WERI-Rb-1 (cell line): ENCODE measurements at places on chromosomes 12 and 14.

DNA sequence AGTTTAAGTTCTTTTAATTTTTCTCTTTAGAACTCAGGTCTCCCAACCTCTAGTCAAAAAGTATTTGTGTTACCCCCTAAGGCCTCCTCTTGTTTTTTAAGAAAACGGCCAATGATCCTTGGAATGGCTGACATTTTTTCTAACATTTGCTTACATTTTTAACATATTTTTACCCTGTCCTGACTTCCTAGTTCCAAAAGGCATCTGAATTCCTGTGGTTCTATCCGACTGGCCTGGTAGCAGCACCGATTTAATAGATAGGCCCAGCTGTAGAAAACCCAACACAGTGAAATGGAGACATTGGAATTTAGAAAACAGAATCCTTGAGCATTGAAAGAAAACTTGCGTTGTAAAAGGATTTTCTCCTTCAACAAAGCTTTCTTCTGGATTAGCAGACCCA lies 134.7 kb upstream of the GSC start:
- DNase-seq, result no peak

GRCh38 chr14:84856751-84857534 lies 673.0 kb upstream of the FLRT2 start:
- no peak for DNase-seq

- DNase-seq, result no peak
These were observed 124.0 kb upstream of the TBX5 start for GRCh38 chr12:114529966-114530365.

DNA sequence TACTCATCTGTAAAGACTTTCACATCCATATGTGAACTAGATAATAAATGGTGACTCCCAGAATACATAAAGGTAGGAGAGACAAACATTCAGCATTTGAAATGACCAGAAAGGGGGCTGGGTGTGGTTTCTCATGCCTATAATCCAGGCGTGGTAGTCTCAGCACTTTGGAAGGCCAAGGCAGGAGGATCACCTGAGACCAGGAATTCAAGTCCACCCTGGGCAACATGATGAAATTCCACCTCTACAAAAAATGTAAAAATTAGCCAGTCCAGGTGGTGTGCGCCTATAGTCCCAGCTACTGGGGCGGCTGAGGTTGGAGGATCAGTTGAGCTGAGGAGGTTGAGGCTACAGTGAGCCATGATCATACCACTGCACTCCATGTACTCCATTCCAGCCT lies 4.1 kb upstream of the CS start:
- DNase-seq, result no peak

DNA sequence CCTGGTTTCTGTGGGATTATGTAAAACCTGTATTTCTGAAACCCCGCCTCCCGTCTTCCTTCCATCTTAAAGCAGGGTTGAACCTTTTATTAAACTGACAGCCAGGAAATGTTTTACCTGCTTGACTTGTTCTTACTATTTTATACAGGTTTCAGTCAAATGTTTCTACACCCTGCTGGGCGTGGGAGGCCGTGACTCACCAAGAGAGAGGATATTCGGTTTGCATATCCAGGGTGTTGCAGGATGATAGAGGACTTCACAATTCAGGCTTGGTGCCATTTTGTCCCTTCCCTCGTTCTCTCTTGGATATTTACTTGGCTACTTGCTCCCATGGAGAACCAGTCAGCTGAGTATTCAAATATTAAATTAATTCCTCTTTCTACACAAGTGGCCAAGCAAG lies 69.7 kb downstream of the ARF6 start:
- no peak for DNase-seq

DNA sequence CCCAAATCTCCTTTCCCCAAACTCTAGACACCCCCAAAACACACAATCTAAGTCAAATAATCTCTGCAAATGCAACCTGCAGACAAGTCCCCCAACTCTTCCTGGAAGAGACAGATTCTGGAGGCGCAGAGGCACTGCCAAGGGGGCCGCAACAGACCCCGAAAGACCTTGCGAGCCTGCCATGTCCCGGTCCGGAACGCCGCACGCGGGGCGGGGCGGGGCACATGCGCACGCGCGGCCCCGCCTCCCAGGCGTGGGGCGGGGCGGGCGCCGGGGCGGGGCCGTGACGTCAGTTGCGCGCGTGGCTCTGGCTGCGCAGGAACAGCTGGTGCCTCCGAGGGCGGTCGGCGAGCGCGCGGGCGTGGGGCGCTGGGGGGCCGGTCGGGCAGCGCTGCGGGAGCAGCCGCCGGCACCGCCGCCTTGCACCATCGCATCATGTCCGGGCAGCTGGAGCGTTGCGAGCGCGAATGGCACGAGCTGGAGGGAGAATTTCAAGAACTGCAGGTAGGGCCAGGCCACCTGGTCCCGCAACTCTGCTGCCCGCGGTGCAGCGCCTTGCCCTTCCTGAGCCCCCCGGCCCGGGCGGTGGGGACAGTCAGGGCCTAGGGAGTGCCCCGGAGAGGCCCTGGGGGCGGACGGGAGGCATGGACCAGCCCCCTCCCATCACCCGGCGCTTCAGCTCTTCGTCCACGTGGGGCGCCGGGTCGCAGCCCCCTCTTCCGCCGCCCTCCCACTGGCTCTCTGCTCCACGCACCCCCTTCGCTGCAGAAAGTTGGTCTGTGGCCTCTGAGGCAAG lies at the start of gene TMEM120B:
TMEM120B (plus strand) TSS at position 292 of the 796 bp plus-strand sequence; CDS start at position 436, 144 bp downstream.
- DNase-seq, result peak; percentile 83

DNA sequence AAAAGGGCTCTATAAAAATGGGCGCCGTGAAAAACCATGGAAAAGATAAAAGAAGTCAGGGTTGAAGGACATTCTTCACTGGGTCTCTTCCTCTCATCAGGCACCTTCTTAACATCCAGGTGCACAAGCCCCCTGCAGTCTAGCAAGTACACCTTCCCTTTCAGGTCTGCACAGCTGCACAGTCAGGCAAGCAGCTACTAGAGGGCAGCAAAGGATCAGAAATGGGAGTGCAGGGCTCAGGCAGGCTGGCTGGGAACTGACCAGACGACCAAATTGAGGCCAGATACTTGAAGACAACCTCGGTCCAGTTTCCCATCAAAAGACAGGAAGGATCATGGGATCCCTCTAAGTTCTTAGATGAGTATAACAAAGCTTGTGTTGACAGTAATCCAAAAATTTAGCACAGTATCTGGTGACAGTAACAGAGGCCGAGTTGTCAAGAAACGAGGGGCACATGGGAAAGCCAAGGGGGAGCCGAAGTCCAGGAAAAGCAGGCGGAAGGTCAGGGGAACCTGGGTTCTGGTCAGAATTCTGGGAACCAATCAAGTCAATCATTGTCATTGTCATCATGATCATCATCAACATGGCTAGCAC lies 10.1 kb upstream of the GRIP1 start:
- DNase-seq, result peak; percentile 66

DNA sequence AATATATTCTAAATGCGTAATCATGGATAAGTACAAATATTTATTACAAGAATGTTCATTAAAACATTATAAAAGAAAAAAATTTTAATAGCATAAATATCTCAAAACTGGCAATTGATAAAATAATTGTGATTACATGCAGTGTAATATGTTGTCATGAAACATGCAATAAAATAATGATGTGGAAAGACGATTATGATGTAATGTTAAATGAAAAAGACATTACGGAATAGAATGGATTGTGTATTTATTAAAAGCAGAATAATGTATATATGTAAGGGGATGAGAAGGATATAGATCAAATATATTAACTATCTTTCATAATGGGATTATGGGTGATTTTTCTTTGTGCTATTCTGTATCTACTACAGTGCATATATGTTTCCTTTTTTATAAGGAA lies 32.8 kb downstream of the NDUFA9 start:
- no peak for DNase-seq

DNA sequence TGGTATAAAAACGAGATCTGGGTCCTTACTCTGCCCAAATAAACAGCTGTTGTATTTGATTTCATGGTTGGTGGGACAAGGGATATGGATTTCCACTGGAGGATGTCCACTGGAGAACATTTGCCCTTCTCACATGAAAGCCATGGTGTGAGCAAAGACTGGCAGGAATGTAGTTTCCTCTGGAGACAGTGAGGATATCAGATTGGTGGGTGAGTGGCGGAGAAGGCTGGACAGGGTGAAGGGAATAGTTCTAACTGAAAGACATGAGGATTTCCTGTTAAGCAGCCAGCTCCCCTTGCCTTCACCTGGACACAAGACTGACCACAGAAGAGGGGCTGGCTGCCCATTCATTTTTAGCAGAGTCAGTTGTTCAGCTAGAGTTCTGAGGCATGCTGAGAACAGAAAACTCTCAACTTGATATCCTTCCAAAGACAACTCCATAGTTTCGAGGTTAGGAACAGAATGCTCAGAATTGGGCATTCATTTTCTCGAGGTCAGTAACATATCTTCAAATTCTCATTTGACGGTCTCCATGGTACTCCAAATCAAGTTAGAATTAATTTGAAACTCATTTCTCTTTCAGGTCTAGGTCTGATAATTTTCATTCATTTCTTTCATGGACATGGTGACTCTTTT lies 365.7 kb downstream of the LRIG3 start:
- DNase-seq, result no peak

GRCh38 chr14:97874394-97874793 lies 1077.2 kb downstream of the VRK1 start:
- no peak for DNase-seq

DNA sequence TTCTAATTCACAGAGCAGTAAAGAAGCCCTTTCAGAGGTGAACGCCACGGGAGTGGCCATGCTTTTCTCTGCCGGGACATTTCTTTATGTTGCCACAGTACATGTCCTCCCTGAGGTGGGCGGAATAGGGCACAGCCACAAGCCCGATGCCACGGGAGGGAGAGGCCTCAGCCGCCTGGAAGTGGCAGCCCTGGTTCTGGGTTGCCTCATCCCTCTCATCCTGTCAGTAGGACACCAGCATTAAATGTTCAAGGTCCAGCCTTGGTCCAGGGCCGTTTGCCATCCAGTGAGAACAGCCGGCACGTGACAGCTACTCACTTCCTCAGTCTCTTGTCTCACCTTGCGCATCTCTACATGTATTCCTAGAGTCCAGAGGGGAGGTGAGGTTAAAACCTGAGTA lies 26.2 kb upstream of the PLEKHD1 start:
- no peak for DNase-seq

- DNase-seq, result peak; percentile 41
These were observed 1304.9 kb downstream of the TMEM121 start for GRCh38 chr14:106831322-106831720.

DNA sequence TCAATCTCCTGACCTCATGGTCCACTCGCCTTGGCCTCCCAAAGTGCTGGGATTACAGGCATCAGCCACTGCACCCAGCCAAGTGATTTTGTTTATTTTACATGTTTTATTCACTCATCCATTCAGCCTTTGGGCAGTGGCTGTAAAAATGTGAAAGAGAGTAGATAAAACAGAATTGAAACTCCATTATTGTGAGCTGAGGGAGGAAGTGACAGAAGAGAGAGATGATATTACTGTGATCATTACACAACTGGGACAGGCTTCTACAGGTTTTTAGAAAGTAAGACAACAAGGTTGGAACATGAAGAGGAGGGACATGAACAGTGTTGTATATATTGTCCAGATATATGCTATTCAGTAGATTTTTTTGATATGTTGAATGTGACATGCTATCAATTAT lies 25.0 kb downstream of the CREBL2 start:
- DNase-seq, result no peak

DNA sequence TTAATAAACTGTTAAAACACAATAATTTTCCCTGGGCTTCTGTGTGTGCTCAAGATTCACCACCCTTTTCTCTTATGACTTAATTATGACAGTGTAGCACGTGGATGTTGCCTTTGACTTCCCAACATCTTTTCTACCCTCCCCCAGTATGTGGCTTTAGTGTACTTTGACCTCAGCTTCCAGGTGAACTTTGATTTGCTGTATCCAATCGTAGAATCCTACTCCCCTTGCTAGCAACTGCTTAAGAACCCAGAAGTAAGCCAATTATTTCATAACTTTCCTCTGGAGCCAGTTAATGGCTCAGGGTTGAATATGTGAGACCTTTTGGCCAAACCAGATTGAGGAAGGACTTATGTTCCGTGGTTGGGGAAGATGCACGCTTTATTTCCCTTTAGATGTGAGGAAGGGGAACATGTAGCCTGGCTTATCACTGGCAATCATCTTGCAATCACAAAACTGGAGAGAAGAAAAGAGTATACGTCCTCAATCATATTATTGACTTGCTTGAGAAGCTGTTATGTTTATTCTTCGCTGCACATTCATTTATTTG lies 259.6 kb upstream of the ATP2B1 start:
- DNase-seq, result no peak

DNA sequence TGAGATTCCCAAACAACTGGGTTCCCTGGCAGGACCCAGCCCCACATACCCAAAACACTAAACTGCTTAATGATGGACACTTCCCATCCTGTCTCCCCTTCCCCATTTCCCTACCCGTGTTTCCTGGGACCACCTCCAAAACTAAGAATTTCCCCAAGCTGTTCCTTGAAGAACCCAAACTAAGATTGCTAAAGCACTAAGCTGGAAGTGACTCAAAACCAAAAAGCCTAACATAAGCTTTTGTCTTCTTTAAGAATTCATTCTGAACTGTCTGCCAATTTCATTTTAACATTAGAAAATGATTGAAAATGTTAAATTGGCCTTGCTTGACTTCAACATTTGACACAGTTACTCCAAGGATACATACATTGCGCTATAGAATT lies 29.5 kb upstream of the STAB2 start:
- no peak for DNase-seq

- DNase-seq, result no peak
These were observed 34.0 kb downstream of the ALG10B start for GRCh38 chr12:38350342-38351174.

GRCh38 chr14:60087668-60088067 lies 4.1 kb upstream of the PCNX4 start:
- DNase-seq, result no peak

- no peak for DNase-seq
These were observed 167.0 kb downstream of the PPM1H start for GRCh38 chr12:62767946-62768345.

- no peak for DNase-seq
These were observed 287.7 kb downstream of the BMP4 start for GRCh38 chr14:53668897-53669296.

- DNase-seq, result no peak
These were observed 121.3 kb upstream of the NUDT4 start for GRCh38 chr12:93256256-93256969.

- no peak for DNase-seq
These were observed 10.5 kb downstream of the ZFP36L1 start for GRCh38 chr14:68782091-68782981.

DNA sequence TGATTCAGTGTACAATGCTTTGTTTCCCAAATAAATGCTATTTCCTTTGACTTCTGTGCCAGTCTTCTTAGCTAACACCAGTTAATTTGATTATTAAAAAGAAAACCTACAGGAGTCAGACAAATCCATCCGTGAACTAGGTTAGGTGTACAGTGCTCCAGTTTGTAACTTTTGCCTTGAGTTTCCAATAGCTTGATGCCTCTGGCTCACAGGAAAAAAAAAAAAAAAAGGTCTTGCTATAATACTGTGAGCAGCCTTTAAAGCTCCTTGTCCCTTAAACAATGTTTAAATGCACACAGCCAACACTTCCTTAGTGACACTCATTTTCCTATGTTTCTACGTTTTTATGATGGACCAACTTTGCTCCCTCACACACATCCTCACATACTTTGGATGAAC lies 71.8 kb upstream of the TMX1 start:
- DNase-seq, result no peak
